ENCODE measurements at places on chromosomes 11 and 22. TPM values are rescaled to one million over a fixed set of nuclear protein-coding genes. Genes with fewer than 3 reads are reported as not detected.

GRCh38 chr22:17489101-17489500 is 74.2 kb upstream of the SLC25A18 start:
- H3K36me3 ChIP-seq: no peaks in the 10 kb centered on the region
- no peak overlapping the region for H3K27ac ChIP-seq
- H3K4me1 ChIP-seq: peaks cover 4% of the 10 kb centered on the region
- H3K4me3 ChIP-seq: no peak overlapping the region

DNA sequence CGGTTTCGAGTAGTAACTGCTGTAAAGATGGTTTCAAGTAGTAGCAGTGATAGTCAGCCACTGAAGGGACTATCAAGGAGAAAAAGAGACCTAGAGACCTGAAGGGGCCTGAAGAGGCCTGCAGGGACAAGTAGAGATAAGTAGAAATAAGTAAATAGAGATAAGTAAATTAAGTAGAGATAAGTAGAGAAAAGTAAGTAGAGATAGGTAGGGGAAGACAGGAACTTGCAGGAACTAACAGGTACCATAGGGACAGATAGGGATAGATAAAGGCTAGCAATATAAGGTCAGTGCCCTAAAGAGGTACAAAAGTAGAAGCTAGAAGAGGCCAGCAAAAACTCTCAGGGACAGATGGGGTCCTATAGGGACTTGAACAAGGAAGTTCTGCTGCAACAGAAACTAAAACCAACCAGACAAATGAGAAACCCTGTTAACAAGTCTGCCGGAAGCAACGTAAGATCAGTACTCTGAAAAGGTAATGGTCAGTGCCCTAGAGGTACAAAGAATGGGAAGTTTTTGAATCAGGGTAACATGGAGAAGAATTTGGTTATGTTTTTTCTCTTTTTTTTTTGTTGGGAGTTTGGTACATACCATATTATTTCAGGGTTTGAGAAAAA is 9.6 kb upstream of the SC5D start:
- H3K27ac ChIP-seq: no peak overlapping the region
- DNase-seq: no peak
- H3K36me3 ChIP-seq: no peaks in the 10 kb centered on the region
- H3K4me3 ChIP-seq: no peak overlapping the region

GRCh38 chr11:121777056-121777455 is 324.3 kb upstream of the SORL1-AS1 start:
- no peak for DNase-seq
- H3K27me3 ChIP-seq: no peaks in the 10 kb centered on the region
- H3K27ac ChIP-seq: no peak overlapping the region
- no peaks in the 10 kb centered on the region for H3K36me3 ChIP-seq
- no peaks in the 10 kb centered on the region for H3K4me1 ChIP-seq
- H3K4me3 ChIP-seq: no peak overlapping the region

GRCh38 chr11:19595840-19596751 is 116.5 kb upstream of the NAV2 start:
- DNase-seq: peak; percentile 37
- H3K27ac ChIP-seq: peak overlapping the region; percentile 53
- H3K4me1 ChIP-seq: peaks cover 7% of the 10 kb centered on the region
- no peaks in the 10 kb centered on the region for H3K27me3 ChIP-seq
- H3K4me3 ChIP-seq: no peak overlapping the region
- no peaks in the 10 kb centered on the region for H3K36me3 ChIP-seq

- H3K4me3 ChIP-seq: no peak overlapping the region
- no peak for DNase-seq
- H3K4me1 ChIP-seq: no peaks in the 10 kb centered on the region
- H3K27ac ChIP-seq: no peak overlapping the region
- H3K27me3 ChIP-seq: no peaks in the 10 kb centered on the region
- no peaks in the 10 kb centered on the region for H3K36me3 ChIP-seq
These were observed 29.9 kb upstream of the OR5B12 start for GRCh38 chr11:58471892-58472291.

- no peak for DNase-seq
- H3K27ac ChIP-seq: no peak overlapping the region
- H3K4me3 ChIP-seq: no peak overlapping the region
- H3K4me1 ChIP-seq: no peaks in the 10 kb centered on the region
- H3K36me3 ChIP-seq: no peaks in the 10 kb centered on the region
These were observed 265.4 kb downstream of the CADM1 start for GRCh38 chr11:115238791-115239190.

GRCh38 chr22:42984814-42985530 is 30.0 kb downstream of the PACSIN2 start:
- peaks cover 2% of the 10 kb centered on the region for H3K4me1 ChIP-seq
- H3K27ac ChIP-seq: no peak overlapping the region
- H3K4me3 ChIP-seq: no peak overlapping the region
- no peaks in the 10 kb centered on the region for H3K27me3 ChIP-seq

- H3K27me3 ChIP-seq: no peaks in the 10 kb centered on the region
- H3K27ac ChIP-seq: no peak overlapping the region
These were observed 185.3 kb upstream of the CTSC start for GRCh38 chr11:88522624-88523385.

DNA sequence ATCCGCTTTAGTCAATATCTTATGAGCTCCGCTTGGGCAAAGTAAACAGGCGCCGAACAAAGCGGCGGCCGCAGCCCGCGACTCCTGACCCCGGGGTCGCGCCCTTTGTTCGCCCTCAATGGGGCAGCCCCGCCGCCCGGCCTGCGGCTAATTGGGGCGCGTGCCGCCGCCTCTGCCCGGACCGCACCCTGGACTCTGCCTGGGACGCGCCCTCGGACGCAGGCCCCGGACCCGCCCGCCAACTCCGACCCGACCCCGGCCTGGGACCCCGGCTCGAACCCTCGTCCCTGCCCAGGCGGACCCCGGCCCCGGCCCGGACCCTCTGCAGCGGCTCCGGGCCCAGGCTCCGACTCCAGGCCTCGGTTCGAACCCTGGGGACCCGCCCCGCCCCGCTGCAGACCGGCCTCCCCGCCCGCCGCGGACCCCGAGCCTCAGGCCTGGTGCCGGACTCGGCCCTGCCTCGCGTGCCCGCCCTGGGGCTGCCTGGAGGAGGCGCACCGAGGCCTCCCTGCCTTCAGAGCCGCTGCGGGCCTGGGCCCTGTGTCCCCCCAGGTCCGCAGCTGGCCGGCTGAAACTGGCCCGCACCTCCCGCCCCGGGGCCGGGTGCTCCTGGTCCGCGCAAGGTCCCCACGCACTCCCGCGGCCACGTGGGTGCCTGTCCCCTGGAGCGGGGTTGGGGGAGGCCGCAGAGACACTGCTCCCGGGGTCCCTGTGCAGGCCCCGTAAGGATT is 84.7 kb upstream of the WNT7B start:
- no peak overlapping the region for H3K4me3 ChIP-seq
- H3K27ac ChIP-seq: no peak overlapping the region
- H3K36me3 ChIP-seq: no peaks in the 10 kb centered on the region
- peaks cover 25% of the 10 kb centered on the region for H3K4me1 ChIP-seq
- no peak for DNase-seq

DNA sequence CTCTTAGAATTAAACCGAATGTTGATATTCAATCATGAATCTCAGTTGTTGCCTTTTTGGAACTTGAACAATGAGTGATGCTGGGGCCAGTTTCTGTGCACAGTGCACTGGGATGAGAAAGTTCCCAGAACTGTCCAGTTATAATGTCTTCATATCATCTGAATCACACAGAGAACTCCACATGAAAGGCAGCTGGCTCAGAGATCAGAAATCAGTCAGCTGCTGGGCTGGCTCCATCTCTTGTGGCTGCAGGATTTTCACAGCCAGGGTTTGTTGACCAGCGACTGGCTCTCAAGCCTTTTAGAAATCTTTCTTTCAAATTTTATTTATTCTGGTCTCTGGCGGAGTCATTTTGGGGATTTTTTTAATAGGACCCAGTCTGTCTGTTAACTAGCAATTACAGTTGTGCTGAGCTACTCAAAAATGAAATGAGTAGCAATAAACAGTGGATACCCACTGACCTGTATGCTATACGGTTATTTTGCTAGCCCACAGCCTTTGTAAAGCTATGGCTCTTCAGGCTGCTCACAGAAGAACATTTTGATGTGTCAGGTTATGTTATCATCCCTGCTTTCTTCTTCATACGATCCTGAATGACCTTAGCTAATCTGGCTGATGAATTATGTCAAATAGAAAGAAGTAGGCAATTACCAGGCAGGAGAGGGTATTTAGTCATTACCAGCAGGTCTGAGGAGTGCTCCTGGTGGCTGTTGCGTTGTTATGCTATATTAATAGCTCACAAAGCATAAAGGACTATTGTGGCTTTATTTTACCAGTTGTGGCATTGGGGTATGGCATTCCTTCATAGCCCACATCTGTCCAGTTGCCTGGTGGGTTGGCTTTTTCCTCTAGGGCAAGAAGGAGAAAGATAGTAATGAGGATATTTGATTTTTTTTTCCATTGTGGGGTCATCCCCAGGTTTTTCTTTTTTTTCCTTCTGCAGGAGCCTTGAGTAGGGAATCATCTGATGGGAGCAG is 3.6 kb downstream of the FAT3 start:
- no peak overlapping the region for H3K27ac ChIP-seq
- H3K27me3 ChIP-seq: no peaks in the 10 kb centered on the region
- H3K36me3 ChIP-seq: no peaks in the 10 kb centered on the region
- no peak overlapping the region for H3K4me3 ChIP-seq
- peak; percentile 50 for DNase-seq
- peaks cover 8% of the 10 kb centered on the region for H3K4me1 ChIP-seq

DNA sequence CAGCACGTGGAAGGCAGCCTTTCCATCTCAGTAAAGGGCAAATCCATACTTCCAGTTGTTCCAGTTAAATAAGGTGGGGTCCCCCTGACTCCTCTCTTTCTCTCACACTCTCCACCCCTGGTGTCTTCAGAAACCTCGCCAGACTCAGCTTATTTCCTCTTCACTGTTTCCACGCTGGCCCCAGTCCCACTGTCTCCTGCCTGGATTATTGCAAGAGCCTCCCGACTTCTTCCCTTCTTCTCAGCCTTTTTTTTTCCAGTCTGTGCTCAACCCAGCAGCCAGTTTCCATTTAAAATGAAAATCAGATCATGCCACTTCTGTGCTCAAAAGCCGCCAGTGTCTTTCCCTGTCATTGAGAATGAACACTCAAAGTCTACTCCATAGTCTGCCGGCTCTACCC is 131.4 kb downstream of the PKNOX2 start:
- no peaks in the 10 kb centered on the region for H3K36me3 ChIP-seq
- DNase-seq: peak; percentile 77
- no peak overlapping the region for H3K4me3 ChIP-seq
- peaks cover 3% of the 10 kb centered on the region for H3K4me1 ChIP-seq
- no peak overlapping the region for H3K27ac ChIP-seq

LAMTOR1 gene
- total RNA-seq: 51.2 TPM

OR2AG2 gene
- total RNA-seq: 0.06 TPM

MMP7 gene
- 433 TPM for total RNA-seq

NEFH gene
- total RNA-seq: 0.71 TPM

CBLIF gene
- not detected for total RNA-seq

OR52H1 gene
- total RNA-seq: 0.40 TPM

FOLR2 gene
- 19.7 TPM for total RNA-seq

CHRNA10 gene
- total RNA-seq: 2.9 TPM

CBL gene
- 25.1 TPM for total RNA-seq

CDC42BPG gene
- 23.5 TPM for total RNA-seq
